ENCODE measurements at places on chromosomes 2 and 18.
A peak's percentile ranks its signal among the peaks of the same experiment; 100 is the strongest.

DNA sequence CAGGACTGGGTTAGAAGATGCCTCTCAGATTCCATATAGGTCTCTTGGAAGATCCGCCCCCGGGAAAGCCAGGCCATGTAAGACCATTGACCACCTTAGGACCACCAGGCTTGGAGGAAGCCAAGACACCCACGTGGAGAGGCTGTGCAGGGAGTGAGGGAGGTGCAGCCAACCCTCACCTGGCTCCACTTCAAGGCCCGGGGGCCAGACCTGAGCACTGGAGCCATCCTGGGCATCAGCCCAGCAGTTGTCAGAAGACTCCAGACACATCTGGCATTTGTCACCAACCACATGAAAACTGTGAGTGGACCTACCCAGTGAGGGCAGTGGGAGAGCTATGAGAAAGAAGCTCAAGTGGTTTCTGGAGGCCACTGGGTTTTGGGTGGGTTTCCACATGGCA is 214.4 kb downstream of the MYT1L start:
- DNase-seq, result no peak

- DNase-seq, result no peak
These were observed 70.3 kb downstream of the MAIP1 start for GRCh38 chr2:200025717-200026116.

DNA sequence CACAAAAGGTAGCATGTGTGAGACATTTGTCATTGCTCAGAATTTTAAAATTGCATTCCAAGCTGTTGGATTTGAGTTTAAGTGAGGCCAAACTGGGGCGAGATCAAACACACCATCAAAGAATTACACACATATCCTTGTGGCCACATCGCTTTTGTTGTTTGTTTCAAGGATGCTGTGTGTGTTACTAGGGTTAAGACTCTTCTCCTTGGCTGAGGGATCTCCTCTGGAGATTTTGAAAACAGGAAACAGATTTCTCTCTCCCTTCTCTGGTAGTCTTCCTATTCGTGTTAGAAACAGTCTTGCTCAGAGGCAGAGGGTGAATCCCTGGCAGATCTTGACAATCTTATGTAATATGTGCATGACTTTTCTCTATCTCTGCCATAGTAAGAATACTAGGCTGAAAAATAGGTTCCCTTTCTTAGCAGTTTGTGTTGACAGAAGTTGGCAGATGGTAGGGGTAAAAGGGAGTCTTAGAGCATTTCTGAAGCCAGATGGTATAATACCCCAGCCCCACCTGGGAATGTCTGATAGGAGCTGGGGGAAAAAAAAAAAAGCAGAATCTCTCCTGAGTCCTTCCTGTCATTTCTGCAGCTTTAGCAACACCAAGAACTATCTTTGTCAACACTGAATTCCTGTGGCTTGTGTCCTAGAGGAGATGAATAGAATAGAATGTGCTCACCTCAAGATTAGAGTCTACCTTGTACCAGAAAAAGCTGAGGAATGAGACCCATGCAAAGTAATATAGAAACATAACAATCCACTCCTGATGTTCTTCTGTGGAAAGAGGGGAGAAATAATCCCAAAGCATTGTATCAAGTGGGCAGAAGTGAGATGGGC is 101.8 kb downstream of the XRCC5 start:
- no peak for DNase-seq

DNA sequence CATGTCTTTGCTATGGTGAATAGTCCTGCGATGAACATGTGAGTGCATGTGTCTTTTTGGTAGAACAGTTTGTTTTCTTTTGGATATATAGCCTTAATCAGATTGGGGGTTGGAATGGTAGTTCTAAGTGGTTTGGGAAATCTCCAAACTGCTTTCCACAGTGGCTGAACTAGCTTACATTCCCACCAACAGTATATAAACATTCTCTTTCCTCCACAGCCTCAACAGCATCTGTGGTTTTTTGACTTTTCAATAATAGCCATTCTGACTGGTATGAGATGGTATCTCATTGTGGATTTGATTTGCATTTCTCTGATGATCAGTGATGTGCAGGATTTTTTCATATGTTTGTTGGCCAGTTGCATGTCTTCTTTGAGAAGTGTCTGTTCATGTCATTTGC is 112.2 kb upstream of the SESTD1 start:
- DNase-seq, result no peak

GRCh38 chr2:229660951-229661350 is 53.4 kb downstream of the DNER start:
- no peak for DNase-seq

DNA sequence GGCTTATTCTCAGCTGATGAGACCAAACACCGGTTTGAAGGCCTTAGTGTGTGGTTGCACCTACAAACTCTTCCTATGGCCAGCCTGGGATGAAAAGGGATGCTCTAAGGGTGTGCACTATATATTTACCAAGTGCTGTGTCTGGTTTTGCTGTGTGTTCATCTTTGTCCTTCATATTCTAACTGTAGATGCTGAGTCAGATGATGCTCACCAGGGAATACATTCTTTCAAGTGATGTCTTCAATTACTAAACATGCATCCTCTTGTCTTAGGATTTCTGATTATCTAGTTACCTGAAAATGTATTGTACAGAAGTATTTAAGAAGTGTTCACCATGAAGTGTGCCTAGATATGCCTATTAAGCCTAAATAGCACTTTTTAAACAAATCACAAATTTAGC is 1111.6 kb upstream of the ZEB2 start:
- no peak for DNase-seq

DNA sequence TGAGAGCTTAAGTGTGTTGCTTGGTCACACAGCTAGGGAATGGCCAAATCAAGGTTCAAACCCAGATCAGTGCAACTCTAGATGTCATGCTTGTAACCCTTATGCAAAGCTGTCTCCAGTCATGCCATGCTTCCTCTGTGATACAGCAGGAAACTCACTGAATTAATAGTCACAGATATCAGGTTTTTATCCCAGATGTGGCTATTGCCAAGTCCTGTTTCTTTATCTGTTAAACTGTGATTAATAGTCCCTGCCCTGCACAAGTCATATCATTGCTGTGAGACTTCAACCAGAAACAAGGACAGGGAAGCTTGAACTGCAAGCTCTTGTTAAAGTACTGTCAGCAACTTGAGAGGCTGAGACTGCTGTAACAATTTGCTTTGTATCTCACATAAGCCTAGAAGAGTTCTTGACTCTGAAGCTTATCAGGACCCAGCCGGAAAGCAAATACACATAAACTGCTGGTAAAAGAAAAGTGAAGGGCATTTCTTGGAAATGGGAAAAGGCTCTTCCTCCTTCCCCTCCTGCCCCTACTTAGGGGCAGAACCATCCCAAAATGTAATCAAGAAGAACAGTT is 609.0 kb downstream of the DCC start:
- DNase-seq, result no peak

DNA sequence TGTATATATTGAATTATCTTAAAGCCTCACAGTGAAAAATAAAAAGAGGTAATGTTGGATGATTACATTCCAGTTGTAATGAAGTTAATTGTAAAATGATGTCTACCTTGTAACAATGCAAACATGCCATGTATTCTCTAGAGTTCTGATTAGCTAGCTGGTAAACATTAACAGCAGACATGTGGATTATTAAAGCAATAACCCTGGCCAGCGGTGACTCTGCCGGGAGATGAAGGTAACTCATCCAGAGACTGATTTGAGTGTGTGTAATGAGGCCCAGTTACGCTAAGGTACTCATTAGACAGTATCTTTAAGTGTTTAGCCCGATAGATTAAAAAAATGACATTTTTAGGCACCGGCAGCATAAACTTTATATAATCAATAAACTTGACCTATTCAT is 79.6 kb upstream of the REV1 start:
- DNase-seq, result no peak

DNA sequence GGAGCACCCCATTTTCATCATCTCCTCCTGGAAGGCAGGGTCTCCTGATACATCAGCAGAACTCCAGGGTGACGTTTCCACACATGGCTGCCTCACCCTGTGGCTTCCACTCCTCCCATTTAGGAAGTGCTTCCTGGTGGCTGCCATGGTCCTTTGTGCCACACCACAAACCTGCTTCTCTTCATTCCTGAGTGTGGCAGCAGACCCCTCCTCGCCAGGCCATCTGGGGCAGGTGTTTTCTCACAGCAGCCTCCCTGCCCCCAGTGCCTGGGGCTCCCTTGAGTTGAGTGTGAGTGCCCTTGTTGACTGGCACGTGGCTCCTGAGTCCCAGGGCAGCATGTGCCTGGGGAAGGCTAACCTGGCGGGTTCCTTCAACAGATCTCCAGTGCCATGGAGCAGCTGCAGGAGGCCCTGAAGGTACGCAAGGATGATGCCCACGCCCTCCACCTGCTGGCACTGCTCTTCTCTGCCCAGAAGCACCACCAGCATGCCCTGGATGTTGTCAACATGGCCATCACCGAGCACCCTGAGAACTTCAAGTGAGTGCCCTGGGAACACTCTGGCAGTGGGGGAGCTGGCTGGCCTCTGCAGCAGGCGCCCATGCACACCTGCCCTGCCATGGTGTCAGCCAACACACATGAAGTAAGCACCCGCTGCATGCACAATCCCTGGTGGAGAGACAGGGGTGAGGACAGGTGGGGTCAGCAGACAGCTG is 113.4 kb upstream of the MCFD2 start:
- DNase-seq, result no peak

- DNase-seq, result peak; percentile 47
These were observed 1.2 kb downstream of the ANKMY1 start for GRCh38 chr2:240556553-240557100.

DNA sequence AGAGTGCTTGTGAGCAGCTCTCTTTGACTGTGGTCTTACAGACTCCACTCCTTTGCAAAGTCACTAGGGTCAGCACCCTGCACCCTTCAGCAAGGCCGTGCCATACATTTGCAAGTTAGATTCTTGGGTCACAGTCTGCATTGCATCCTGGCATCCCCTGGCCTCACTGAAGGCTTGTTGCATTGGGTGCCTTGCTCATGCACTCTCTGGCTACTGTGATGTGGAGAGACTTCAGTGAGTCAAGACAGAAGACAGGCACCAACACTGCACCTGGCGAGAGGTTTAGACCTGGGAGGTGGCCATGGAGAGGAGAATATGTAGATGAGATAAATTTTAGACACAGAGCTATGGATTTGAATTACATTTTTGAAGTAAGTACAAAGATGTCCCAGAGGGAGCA is 146.4 kb upstream of the COPS8 start:
- DNase-seq, result no peak

- DNase-seq, result no peak
These were observed 513.5 kb downstream of the TRIB2 start for GRCh38 chr2:13230221-13230620.

GRCh38 chr18:70366670-70367069 is 77.8 kb downstream of the SOCS6 start:
- no peak for DNase-seq

DNA sequence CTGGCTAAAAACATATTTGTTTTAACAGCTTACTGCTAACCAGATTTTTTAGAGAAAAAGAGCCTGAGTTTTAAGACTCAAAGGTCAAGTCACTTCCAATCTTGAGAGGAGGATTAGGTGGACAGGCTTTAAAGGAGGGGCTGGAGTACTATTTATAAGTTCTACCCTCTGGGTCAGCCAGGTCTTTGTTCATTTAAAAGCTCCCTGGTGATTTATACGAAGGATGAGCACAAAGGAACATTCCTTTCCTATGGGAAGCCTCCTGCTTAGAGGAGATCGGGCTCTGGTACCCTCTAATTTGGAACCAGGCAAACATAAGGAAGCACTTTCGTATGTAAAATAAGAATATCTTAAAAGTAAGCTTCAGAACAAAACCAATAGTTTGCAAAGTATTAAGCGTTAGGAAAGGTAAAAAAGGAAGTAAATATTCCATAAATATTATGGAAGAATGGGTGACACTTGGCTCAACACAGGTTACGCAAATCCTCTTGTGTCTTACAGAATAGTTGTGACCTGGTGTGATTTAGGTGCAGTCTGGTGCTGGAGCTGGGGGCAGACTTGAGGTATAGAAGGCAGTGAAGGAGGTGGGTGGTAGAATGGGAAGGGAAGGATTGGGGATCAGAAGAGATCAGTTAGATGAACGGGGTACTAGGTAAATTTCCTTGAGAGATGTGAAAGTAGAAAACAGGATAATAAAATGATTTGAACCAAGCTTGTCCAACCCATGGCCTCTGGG is 35.6 kb downstream of the PDE6D start:
- DNase-seq, result no peak

GRCh38 chr2:10495311-10495987 is 47.3 kb upstream of the ODC1 start:
- no peak for DNase-seq

DNA sequence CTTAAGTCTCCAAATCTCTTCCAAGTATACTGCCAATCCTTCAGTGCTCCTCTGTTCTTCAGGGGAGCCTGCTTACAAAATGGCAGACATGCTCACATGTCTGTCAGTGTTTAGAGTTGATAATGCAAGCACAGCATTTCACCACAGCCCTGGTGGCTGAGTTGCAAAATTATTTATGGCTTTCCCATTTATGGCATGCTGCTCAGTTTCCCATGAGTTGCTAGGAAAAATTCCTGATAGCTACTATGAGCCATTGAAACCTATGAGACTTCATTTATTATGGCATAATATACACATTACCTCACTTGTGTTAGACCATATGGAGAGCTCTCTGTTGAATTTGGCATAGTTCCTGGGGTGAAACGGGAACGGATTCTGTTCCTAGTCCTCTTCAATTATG is 448.7 kb upstream of the TCF4 start:
- DNase-seq, result no peak

DNA sequence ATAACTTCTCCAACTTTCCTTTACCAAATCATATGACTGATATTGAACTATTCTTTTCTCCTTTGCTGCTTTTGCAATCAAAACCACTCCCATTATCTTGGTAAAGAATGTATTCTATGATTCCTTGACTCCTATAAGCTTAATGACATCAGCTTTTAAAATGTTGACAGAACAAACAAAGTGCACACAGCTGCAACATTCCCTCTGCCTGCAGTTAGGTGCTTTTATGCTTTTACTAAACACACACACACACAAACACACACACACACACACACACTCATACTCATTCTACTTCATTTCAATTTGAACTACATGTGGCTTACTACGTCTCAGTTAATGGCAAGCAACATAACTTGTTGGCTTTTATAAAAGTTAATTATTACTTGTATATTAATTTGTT is 946.6 kb downstream of the DPP10 start:
- DNase-seq, result no peak

DNA sequence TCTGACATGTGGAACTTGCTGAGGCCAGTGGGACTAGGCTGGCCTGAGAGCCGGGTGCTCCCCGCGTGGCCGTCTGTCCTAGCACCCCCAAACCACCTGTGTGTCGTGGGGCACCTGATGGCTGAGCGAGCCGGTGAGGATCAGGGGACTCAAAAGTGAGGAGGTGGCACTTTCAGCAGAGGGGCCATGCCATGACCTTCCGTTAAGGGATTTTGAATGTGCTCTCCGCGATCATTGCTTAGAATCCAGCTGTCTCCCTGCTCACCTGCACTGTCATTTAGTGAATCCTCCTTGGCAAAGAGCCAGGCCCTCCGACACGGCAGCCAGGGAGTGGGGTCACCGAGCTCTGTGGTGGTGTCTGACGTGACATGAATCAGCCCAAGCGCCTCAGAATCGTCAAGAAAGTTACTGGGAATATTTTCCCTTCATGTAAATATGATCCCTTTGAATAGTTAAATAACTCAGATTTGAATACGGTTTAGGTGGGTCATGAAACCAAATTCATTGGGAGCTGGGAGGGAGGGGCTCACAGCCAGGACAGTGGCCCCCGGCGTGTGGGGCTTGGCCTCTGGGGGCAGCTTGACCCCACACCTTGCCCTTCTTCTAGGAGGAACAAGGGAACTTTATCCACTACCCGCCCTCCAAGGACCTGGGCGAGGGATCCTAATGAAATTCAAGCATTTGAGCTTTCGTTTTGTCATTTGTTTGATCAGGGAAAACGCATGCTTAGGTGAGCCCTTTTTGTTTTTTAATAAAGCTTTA is 9.5 kb downstream of the NFATC1 start:
- no peak for DNase-seq

GRCh38 chr18:23683671-23684070 is 5.6 kb upstream of the LAMA3 start:
- no peak for DNase-seq

Data from activated CD4-positive, alpha-beta T cell treated with anti-CD3 and anti-CD28 coated beads, Interleukin-2, amount 50 U/mL, for 24 hours (primary cell).